Caco-2 (cell line): ENCODE measurements at places on chromosomes 1 and 21. TPM values are rescaled to one million over a fixed set of nuclear protein-coding genes. Genes with fewer than 3 reads are reported as not detected.

CBR3 gene
- 0.46 TPM in 1 of 2 replicates, not detected in the other for total RNA-seq

- H3K27me3 ChIP-seq: no peaks in the 10 kb centered on the region
- no peaks in the 10 kb centered on the region for H3K36me3 ChIP-seq
- H3K27ac ChIP-seq: no peak overlapping the region
These were observed 53.4 kb upstream of the BCAR3 start for GRCh38 chr1:93734999-93735398.

- H3K4me1 ChIP-seq: peaks cover 4% of the 10 kb centered on the region; the same call in 1 of the 2 replicates
- H3K27ac ChIP-seq: no peak overlapping the region
- no peaks in the 10 kb centered on the region for H3K36me3 ChIP-seq
- no peak overlapping the region for H3K4me3 ChIP-seq
- no peak for DNase-seq
These were observed 3.5 kb downstream of the NAV1 start for GRCh38 chr1:201542309-201543035.

DNA sequence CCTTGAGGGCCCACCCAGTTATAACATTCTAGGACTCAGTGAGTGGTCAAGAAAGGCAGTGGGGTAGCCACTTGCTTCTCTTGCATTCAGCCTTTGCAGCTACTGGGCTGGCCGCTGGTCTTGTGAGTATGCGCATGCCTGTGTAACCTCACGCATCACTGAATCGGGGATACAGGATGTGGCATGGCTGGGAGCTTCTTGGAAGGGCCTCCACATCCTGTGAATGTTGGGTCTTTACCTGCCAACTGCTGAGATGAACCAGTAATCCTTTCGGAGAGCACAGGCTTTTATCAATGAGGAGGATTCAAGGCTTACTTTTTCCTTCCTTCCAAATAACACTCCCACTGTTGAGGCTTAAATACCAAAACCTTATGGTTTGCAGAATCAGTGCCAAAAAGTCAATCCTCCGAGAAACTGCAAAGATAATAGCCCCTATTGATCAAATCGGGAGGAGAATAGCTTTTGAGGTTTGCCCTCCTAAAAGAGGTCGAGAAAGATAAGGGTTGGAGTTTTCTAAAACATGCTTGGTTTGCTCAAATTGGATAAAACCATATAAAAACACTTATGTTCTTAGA, 198.9 kb upstream of the UBE2U start:
- no peak overlapping the region for H3K27ac ChIP-seq
- H3K27me3 ChIP-seq: no peaks in the 10 kb centered on the region
- no peak for DNase-seq
- H3K36me3 ChIP-seq: no peaks in the 10 kb centered on the region

DNA sequence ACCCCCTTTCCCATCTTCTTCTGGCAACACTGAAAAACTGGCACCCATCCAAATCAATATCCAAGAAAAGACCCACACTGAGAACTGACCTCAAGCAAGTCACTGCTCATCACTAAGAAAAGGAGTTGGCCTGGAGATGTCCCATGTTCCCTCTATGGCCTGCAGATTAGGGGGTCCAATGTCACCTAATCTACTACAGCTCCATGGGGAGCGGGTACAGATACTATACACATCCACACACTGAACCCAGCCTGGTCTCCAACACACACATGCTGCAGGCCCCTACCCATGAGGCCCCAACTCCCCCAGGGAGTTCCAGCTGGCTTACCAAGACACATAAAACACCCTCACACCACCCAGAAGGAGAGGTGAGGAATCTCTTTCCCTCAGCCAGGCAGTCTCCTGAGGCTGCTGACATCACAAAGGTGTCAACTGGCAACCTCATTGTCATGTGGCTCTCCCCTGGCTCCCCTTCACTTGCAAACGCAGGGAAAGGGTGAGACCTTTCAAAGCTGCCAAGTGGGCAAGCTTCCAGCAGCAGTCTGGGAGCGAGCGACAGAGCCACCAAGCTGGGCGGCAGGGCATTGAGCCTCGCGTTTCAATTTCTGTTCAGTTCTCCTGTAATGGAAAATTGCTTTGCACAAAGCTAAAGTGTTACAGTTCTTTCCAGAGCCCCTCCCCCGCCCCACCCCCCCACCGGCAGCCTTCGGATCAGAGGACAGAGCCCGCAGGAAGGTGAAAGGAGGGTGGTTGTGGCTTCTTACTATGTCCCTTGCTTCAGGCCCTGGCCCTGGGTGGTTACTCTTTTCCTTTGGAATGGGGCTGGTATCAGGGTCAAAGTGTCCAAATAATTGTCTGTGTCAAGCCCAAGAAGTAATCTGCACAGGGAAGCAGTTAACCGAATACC, at the start of gene LRRC52:
Gene LRRC52, plus strand, starts transcription at position 469 of the 907 bp plus-strand sequence. Its CDS starts 297 bp downstream, at position 766.
- H3K27ac ChIP-seq: no peak within 1 kb of the TSS
- H3K4me1 ChIP-seq: no peaks in the 10 kb centered on the region
- no peaks in the 10 kb centered on the region for H3K27me3 ChIP-seq
- no peak for DNase-seq

DNA sequence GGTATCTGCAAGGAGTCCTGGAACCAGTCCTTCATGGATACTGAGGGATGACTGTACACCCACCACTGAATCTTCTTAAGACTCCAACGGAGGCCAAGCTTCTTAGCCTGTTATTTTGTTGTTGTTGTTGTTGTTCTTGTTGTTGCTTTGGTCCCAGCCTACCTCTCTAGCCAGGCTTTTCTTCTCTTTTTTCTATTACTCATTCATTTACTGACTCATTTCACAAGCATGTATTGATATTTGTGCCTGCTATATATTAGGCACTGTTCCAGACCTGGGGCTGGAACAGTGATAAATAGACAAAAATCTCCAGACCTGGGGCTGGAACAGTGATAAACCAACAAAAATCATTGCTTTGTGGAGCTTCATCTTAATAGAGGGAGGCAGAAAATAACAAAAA, 20.4 kb downstream of the CENPF start:
- H3K36me3 ChIP-seq: peaks cover 3% of the 10 kb centered on the region; the same call in 1 of the 2 replicates
- no peak for DNase-seq
- no peak overlapping the region for H3K27ac ChIP-seq
- H3K4me3 ChIP-seq: no peak overlapping the region
- H3K27me3 ChIP-seq: no peaks in the 10 kb centered on the region

GNG5 gene
- 83.1 and 93.2 TPM in 2 replicates for total RNA-seq

GSTM2 gene
- 0.84 and 1.7 TPM in 2 replicates for total RNA-seq

CRNN gene
- not detected in 2 replicates for total RNA-seq

GRCh38 chr1:53763911-53764310, 24.9 kb upstream of the GLIS1 start:
- no peaks in the 10 kb centered on the region for H3K4me1 ChIP-seq
- H3K36me3 ChIP-seq: no peaks in the 10 kb centered on the region
- H3K27ac ChIP-seq: no peak overlapping the region
- no peak for DNase-seq
- no peaks in the 10 kb centered on the region for H3K27me3 ChIP-seq
- H3K4me3 ChIP-seq: no peak overlapping the region

GRCh38 chr1:212664409-212665199, 35.0 kb downstream of the BATF3 start:
- H3K36me3 ChIP-seq: no peaks in the 10 kb centered on the region
- H3K4me1 ChIP-seq: no peaks in the 10 kb centered on the region
- no peak overlapping the region for H3K27ac ChIP-seq
- no peak for DNase-seq

DNA sequence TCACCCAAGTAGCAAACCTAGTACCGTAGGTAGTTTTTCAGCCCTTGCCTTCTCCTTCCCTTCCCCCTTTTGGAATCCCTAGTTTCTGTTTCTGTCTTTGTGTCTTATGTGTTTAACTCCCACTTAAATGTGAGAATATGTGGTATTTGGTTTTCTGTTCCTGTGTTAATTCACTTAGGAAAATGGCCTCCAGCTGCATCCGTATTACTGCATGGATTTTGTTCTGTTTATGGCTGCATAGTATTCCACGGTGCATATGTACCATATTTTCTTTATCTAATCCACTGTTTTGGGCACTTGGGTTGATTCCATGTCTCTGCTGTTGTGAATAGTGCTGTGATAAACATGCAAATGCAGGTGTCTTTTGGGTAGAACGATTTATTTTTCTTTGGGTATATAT, 138.6 kb downstream of the POU2F1 start:
- H3K27me3 ChIP-seq: no peaks in the 10 kb centered on the region
- no peaks in the 10 kb centered on the region for H3K36me3 ChIP-seq
- H3K4me3 ChIP-seq: no peak overlapping the region
- DNase-seq: no peak

DNA sequence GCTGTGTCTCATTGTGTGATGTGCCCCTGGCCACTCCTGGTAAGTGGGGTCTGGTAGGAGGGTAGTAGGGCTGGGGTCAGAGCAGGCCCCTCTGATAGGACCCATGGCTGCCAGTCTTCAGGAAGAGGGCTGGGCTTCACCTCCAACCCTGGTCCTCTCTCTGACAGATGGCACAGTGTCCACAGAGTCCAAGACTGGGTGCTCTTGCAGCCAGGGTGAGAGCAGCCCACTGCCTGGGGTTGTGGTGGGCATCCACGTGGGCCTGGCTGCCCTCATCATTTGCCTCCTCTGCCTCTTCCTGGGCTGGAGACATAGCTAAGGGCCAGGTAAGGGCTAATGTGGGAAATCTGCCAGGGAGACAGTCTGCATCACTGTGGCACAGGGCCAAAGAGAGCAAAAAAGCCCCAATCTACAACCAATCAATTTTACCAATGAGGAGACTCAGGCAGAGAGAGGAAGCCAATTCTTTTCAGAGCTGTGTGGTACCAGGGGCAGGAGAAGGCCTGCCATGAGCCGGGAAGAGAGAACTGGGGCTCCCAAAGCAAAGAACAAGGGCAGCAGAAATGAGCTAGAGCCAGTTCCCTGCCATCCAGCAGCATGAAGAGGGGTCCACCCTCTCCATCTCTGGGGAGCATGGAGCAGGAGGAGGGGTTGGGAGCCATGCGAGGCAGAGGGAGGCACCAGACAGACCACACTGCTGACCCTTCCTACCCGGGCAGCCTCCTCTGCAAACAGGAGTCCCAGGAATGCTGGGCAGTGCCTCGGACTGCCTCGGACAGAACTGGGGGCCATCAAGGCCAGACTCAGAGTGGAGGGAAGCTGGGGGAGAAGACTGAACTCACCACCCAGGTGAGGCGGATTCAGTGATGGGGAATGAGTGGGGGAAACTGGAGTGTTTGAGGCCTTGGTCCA, 26.8 kb downstream of the SLC27A3 start:
- H3K36me3 ChIP-seq: no peaks in the 10 kb centered on the region
- no peak overlapping the region for H3K27ac ChIP-seq
- no peak overlapping the region for H3K4me3 ChIP-seq
- no peaks in the 10 kb centered on the region for H3K4me1 ChIP-seq

DNA sequence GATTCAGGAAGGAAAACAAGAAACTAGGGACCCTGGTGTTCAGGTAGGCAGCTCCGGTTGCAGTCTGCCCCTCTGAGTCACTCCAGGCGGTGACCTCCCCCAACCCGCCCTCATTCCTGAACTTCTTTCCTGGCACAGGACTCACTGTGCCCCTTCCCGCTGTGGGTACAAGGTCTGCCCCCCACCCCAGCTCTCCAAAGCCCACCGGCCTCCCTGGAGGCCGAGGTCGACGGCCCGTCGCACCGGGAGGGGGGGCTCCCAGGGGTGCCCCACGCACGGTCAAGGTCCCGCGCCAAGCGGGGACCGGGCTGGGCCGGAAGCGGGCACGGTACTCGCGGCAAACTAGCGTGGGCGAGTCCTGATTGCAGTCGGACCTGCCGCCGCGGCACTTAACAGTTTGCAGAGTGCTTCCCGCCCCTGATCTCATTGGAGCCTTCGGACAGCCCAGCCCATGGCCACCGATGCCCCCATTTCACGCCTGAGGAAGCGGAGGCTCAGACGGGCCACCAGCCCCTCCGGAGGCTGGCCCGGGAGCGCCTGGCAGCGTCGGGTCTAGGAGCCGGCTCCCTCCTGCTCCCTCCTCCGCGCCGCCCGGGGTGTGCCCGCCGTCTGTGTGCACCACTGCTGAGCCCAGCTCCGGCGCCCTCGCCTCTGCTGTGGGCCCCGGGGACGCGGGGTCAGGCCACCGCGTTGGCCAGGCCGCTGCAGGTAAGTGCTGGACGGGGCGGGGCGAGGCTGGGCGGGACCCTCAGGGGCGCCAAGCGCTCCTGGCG, at the start of gene GJB3:
Gene GJB3, plus strand, starts transcription at position 144 of the 773 bp plus-strand sequence. CDS start 3,549 bp downstream, outside the sequence.
- peaks cover 5% of the 10 kb centered on the region; the same call in 1 of the 2 replicates for H3K4me1 ChIP-seq
- H3K4me3 ChIP-seq: peak within 1 kb of the TSS; percentile 43
- H3K27ac ChIP-seq: no peak within 1 kb of the TSS
- no peaks in the 10 kb centered on the region for H3K36me3 ChIP-seq

DNA sequence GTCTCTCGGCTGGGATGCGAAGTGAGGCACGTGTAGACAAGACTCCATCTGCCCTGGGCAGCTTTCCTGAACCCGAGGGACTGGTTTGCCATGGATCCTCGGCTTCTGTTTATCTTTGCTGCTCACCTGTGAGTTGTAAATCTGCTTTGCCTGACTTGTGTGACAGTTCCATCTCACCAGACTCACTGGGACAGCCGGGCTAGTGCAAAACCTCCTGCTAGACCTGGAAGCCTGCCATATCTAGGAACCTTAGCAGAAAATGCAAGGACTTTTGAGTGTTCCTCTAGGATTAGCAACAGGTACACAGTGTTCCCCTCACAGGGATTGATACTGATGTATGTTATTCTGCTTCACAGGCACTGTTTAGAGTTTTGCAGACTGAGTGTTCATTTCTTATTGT, 218.6 kb downstream of the URB2 start:
- no peaks in the 10 kb centered on the region for H3K36me3 ChIP-seq
- H3K27me3 ChIP-seq: no peaks in the 10 kb centered on the region
- H3K4me1 ChIP-seq: no peaks in the 10 kb centered on the region; the same call in 1 of the 2 replicates
- H3K27ac ChIP-seq: no peak overlapping the region
